ENCODE measurements at places on chromosomes 12 and 14.

DNA sequence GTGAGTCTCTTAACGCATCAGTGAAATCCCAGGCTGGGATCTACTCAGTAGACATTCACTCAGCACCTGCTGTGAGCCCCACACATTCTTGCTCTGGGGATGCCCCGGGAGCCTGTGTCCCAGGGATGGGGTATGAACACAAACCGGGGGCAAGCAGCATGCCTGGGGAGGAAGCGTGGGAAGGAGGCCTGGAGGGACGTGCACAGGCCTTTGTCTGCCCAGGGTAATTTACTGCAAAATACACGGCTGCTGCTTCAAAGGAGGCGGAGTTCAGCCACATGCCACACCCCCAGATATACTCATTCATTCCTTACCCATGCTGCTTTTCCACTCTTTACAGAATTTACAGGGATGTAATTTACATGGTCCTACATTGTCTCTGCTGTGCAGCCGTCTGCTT lies 187.8 kb downstream of the ADGRD1 start:
- no peak for DNase-seq

GRCh38 chr14:101207041-101207440 lies 303.5 kb upstream of the RTL1 start:
- DNase-seq, result no peak

GRCh38 chr12:127275416-127275815 lies 991.6 kb upstream of the TMEM132C start:
- DNase-seq, result no peak

DNA sequence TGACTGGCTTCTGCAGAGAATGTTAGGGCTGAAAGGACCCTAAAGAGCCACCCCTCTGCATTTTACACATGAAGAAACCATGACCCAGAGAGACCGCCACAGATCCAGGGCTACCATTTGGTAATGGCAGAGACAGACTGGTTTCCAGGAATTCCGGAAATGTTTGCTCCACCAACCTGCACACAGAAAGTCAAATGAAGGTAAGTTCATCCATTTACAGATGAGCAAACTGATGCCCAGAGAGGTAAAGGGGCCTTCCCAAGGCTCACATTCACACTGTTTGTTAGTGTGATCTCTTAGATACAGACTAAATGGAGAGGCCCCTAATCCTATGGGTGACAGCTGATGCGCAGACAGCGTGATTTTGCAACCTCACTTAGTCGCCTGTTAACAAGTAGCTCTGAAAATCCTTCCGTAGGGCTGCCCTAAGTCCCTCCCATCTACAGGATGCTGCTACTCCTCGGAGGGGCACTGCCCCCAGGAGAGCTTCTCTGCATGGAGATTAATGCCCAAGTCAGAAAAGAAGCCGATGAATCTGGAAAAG lies 33.8 kb downstream of the ZFP36L1 start:
- no peak for DNase-seq

GRCh38 chr12:94550964-94551363 lies 91.3 kb upstream of the CEP83 start:
- no peak for DNase-seq

DNA sequence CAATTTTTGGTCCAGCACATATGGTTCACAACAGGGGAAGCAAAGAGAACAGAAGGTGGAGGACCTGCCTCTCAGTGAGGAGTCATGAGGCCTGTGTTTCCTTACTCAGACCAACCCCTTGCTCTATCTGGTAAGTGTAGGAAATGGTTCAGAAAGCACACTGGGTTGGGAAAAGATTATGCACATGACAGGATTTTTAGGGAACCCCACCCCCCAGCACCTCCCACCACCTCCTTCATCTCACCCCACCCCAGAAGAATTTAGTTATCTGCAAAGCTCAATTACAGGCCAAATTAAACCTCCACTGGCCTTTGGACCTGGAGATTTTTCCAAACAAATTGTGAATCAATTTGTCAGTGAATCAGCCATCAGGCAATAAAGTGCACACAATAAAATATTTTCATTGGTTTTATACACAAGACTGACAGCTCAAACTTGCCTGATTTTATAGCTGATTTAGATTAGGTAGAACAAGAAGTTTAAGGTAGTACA lies 132.8 kb downstream of the DACT1 start:
- no peak for DNase-seq

DNA sequence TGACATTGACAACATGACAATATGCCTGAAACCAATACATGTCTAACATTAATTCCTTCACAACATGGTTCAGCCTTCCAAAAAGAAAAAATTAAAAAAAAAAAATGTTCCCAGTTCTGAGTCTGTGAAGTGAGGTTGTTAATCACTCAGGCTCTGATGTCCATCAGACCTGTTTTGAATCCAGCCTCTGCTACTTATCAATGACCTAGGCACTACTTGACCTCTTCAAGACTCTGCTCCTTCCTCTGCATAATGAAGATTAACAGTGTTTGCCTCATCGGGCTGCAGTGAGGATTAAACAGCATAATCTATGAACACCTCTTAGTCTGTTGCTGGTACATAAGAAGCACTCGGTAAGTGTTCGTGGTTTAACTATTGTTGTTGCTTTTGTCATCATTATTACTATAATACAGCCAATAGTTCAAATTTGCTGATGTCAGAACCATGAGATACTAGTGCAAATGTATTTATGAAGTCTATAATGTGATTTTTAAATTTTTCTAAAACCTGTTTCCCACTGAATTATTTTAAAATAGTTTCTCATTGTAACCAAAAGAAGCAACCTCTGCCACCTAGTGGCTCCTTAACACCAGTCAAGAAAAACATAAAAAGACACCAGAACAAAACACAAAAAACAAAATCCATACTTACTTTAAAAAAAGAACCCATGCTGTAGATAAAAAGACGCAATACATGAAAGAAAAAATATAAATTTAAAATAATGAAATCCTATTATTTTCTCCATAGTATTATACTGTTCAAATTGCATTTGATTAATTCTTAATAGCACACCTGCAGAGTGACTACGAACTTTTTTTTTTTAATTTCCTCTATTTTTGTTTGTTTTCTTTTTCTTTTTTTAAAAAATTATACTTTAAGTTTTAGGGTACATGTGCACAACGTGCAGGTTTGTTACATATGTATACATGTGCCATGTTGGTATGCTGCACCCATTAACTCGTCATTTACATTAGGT lies 20.3 kb upstream of the TMX1 start:
- DNase-seq, result no peak

DNA sequence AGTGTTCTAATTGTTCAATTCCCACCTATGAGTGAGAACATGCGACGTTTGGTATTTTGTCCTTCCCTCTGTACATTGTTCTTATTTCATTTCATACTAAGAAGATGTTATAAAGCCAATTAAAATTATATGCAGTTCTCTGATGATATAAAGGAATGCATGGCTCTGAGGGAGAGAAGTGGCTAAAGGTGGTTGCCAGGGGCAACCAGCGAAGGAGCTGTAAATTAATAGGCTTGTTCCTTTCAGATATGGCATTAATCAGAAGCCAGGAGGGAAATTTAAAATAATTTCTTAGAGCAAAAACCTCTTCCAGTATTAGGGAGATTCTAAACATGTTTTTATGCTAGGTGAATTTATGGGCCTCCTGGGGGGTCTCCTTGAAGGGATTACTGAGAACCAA lies 227.8 kb downstream of the TMEM117 start:
- no peak for DNase-seq

- no peak for DNase-seq
These were observed 9.4 kb upstream of the OASL start for GRCh38 chr12:121048442-121048841.

DNA sequence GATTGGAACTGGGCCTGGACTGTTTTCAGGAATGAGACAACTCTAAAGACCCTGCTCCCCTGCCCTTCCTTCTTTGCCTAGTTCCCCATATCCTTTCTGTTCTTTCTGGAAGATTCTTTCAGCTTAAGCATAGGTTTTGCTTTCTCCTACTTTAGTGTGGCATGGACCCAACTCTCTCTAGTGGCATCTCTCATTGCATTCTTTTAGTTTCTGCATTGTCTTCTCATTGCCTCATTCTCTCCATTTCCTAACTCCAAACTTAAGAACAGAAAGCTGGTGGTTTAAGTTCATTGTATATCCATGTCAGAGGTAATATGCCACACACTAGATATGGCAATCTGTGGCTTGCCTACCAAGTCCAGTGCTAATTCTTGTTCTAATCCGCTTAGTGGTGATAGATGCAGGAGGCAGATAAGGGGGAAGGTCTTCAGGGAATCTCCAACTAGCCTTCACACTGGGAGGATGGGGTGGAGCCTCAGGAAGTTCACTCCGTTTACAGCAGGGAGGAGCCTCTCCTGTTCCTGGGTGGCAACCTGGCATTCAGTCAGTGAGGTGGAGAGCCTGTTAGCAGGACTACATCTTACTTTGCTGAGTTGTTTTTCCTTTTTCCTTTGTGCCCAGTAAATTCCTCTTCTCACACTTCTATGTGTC lies 165.1 kb upstream of the LMNTD1 start:
- DNase-seq, result no peak

DNA sequence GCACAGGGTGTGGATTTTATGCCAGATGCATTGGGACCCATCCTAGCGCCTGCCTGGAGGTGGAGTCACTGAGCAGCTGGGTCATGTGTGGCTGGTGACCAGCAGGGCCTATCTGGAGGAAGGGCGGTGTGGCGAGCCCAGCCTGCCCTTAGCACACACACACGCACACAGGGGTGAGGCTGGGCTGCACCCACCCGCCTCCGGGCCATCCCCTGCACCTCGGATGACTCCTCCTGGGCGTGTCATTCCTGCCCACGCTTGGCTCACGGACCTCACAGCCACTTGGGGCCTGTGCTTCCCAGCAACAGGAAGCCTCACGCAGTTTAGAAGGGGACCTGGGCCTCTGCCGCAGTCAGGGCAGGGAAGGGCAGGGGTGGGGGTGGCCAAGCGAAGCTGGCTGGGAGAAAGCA lies 36.2 kb upstream of the FZD10 start:
- DNase-seq, result no peak

DNA sequence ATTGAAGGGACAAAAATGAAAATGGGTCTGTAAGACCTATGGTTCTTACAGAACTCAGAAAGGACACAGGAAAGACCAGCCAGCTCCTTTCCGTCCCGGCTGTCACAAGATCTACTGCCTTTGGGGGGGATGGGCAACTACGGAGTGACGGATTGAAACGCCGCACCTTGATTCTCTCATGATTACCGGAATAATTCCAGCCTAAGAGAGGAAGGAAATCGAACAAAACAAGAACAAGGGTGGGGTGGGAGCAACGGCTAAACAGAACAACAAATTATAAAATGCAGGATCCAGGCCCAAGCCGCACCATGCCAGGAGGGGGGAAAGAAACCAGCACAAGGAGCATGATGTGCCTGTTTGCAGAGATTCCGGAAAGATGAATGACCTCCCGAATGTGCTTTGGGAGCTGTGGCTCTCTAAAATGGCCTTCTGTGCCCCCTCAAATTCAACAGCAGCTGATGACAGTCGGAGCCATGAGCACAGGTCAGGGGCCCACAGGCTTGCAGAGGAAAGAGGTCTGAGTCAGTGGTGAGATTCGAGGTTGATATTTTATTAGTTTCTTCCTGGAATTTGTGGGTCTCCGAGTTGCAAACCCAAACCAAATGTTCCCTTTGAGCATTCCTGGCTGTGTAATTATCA lies 72.1 kb downstream of the SPRING1 start:
- no peak for DNase-seq

DNA sequence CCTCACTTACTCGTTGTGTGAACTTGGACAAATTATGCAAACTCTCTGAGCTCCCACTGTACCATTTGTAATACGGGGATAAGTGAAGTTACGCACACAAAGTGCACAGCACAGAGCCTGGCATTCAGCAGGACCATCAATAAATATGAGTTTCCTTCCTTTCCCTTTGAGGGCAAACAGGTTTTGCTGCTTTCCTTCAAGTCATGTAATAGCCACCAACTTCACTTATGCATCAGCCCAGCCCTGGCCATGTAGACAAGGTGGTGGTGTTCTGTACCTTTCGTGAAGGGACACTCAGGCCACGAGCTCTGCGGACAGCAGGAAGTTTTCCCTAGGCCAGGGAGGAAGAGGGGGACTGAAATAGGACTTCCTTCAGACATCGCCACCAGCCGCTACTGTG lies 272.7 kb downstream of the CACNA1C start:
- no peak for DNase-seq

GRCh38 chr12:56079723-56080555 lies at the start of gene ERBB3:
ERBB3 (plus strand) TSS chr12:56080165; CDS start chr12:56080301, 136 bp downstream.
- no peak for DNase-seq

DNA sequence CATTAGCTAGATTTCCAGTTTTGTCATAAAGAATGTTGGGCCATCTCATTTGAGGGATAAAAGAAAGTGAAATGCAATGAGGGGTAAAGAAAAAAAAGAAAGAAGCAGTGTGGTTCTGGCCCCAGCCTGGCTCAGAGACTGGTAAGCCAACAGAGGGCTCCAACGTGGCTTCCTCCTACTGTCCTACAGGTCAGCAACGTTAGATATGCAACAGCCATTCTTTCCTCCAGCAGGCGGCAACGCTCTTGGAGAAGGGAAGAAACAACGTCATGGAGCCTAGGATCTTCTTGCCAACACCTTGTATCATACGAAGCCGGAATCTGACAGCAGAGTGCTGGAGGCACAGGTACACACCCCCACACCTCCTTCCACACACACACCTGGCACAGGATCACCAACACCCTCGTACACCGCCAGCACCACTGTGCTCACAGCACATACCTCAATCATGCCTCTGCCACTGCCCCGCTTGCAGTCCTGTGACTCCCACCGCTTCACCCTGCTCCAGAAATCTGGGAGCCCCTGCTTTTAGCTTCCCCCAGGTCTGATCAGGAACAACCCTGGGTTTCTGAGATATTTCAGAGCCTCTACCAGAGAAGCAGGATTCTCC lies 102.8 kb downstream of the RPAP3 start:
- DNase-seq, result no peak

GRCh38 chr14:89435892-89436656 lies 19.0 kb upstream of the FOXN3 start:
- DNase-seq, result no peak

DNA sequence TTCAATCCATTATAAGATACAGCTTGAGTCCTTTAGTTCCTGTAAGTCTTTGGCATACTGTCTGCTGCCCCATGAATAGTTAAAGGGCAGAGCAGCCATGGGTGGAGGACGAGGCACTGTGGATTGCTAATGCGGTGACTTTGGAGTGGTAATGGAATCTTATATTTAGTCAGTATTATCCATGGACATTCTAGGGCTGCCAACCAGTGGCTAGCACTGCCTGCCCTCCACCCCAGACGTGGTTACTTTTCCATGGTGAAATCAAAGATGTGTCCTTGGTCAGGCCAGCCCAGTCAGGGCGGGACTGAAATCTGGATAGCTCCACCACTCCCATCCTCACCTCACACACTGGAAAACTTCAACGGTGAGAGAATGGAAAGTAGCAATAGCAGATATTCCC lies 2.3 kb downstream of the TTC9 start:
- DNase-seq, result no peak

- DNase-seq, result no peak
These were observed 55.7 kb downstream of the SFSWAP start for GRCh38 chr12:131766382-131767107.
